ENCODE measurements at places on chromosomes 2 and 18.

- no peak for DNase-seq
These were observed 322.9 kb downstream of the DYSF start for GRCh38 chr2:71776227-71776626.

- no peak for DNase-seq
These were observed 82.7 kb downstream of the DOCK10 start for GRCh38 chr2:224959556-224959955.

GRCh38 chr18:7021994-7022840 lies 95.4 kb downstream of the LAMA1 start:
- DNase-seq = peak; percentile 51

- DNase-seq = no peak
These were observed 89.2 kb upstream of the CXCR4 start for GRCh38 chr2:136207030-136207623.

- DNase-seq = no peak
These were observed 128.9 kb upstream of the ITGB6 start for GRCh38 chr2:160328811-160329527.

DNA sequence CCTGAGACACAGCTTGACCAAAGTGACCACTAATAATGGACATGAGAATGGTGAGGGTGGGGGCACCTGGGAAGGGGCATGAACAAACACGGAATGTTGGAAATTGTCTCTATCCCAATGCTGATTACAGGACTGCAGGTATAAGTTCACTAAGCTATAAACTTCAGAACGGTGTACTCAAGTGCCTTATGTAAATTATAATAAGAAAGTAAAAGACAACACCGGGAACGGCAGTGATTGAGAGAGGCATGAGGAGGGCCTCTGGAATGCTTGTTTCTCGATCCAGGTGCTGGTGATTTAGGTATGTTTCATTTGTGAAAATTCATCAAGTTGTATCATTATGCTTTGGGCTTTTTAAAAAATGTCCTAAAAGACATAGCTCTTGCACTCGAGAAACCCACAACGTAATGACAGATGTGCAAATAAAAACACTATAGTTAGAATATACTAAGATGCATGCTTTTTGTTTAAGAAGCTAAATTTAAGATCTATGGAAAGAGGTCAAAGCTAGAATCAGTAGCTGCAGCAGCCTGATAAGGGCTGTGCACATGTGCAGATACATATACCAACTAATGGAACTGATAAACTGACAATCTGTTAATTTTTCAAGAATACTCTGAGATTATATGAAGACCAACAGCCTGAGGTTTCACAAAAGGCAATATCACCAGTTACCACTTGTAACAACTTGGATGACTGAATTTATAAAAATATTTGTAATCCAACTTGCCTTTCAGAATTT lies 7.6 kb downstream of the HIBCH start:
- no peak for DNase-seq

DNA sequence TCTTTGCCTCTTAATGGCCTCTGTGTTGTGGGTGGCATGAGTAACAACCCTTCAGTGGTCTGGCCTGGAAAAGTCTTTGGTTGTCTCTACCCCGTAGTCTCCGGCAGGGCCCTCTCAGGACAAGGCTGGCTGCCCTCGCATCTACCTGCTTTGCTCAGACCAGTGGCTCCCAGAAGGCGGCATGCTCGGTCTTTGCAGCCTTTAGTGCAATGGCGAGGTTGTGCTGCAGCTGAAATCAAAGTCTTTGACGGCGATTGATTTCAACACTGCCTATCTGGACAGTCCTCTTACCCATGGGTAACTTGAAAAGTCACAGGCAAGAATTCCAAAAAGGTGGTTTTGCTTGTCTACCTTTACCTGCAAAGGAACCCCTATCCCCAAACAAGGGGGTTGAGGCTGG lies 95.9 kb downstream of the ALPK2 start:
- no peak for DNase-seq

DNA sequence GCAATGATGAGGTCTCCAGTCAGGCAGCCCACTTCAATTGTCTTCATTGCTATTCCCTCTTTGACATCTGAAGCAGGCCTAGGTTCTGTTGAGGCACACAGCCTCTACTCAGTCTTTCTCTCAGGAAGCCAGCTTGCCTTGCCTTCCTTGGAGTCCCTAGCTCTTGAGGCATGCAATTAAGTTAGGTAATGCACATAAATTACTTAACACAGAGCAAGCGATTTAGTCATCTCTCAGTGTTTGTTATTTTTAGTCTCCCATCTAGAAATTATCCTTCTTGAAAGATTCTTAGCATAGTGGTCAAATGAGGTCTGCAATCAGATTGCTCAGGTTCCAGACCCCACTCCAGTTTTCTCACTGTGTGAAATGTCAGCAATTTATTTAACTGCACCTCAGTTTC lies 32.0 kb downstream of the SULT1C4 start:
- no peak for DNase-seq

GRCh38 chr2:71067567-71068217 lies 756 bp upstream of the NAGK start:
- no peak for DNase-seq

- DNase-seq = no peak
These were observed 127.8 kb upstream of the DDX18 start for GRCh38 chr2:117686699-117687098.

GRCh38 chr2:195664528-195664927 lies 7.5 kb downstream of the SLC39A10 start:
- no peak for DNase-seq

- DNase-seq = no peak
These were observed 145.1 kb downstream of the GFPT1 start for GRCh38 chr2:69241664-69242514.

DNA sequence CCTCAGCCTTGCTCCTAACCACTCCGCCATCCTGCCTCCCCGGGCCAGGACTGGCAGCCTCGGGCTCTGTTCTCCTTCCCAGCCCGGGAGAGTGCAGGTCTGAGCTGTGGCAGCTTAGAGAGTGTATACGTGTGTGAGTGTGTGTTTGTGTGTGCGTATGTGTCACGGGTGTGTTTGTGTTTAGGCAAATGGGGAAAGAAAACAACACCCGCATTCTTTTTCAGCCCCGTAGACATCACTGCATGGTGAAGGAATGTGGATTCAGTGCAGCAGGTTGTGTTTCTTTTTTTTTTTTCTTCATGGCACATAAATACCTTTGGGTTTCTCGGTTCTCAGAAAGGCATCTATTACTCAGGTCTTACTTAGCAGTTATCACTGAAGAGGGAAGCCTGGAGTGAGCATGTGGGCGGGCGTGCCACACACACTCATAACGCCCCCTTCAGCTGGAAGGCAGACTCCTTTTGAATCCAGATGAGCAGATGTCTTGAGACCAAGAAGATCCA lies 44.2 kb downstream of the GLI2 start:
- DNase-seq = peak; percentile 75

DNA sequence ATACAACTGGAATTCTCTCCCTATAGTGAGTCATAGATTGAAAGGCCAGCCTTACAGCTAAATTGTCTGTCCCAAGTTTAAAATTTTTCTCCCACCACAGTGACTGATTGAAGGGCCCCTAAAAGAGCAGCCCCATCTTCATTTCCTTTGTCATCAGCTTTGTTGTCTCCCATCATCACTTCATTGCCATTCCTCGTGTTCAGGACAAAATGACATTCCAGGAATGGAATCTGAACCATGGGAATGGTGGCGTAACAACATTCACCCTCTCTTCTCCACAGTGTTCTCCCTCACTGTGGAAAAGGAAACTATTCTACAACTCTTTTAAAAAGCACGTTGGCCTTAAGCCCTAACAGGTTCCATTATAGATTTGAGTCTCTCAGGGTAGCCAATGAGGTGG lies 52.1 kb downstream of the PSTPIP2 start:
- DNase-seq = no peak

Data from HTR-8/SVneo (cell line).